Activated CD4-positive, alpha-beta T cell treated with anti-CD3 and anti-CD28 coated beads for 36 hours (primary cell): ENCODE measurements at places on chromosomes 2 and 18. TPM values are rescaled to one million over a fixed set of nuclear protein-coding genes. Genes with fewer than 3 reads are reported as not detected.

- peak; percentile 83 for DNase-seq
These were observed 208.0 kb upstream of the FBXO11 start for GRCh38 chr2:48114256-48114655.

Gene RNF25
- 29.2 TPM for total RNA-seq

Gene CFAP53
- 0.44 TPM for total RNA-seq

- DNase-seq, result no peak
These were observed 63.8 kb downstream of the PTPRM start for GRCh38 chr18:7630731-7631442.

DNA sequence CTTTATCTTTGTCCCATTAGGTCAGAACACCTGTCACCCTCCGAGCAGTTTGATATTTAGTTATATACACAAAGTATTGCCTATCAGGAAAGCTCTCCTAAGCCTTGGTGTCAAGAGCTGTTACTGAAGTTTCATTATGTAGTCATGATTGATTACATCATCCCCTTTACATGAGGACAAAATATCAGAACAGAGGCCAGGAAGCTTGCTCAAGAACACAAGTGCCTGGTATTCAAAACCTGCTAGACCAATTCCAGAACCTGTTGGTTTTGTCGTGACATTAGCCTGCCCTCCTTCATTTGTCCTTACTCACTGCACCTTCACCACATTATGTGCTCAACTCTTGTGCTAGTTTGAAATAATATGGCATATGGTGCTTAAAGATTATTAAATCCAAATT is 377.1 kb downstream of the CDH19 start:
- no peak for DNase-seq

Gene SMYD5
- total RNA-seq, result 47.0 TPM

DNA sequence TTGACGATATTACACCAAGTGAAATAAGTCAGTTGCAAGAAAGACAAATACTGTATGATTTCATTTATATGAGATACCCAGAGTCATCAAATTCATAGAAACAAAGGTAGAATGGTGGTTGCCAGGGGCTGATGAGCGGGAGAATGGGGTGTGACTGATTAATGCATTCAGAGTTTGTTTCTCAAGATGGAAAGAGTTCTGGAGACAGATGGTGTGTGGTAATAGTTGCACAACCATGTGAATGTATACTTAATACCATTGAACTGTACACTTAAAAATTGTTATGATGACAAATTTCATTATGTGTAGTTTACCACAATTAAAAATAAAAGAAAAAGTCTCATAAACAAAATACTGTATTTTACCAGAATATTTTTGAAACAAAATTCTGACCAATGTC is 117.3 kb downstream of the PIGN start:
- DNase-seq, result no peak

- DNase-seq, result no peak
These were observed 1.3 kb upstream of the LYPD1 start for GRCh38 chr2:132671151-132671835.
